ENCODE measurements at places on chromosomes 4 and X.

GRCh38 chr4:67743194-67743593, 11.0 kb downstream of the GNRHR start:
- DNase-seq = no peak

DNA sequence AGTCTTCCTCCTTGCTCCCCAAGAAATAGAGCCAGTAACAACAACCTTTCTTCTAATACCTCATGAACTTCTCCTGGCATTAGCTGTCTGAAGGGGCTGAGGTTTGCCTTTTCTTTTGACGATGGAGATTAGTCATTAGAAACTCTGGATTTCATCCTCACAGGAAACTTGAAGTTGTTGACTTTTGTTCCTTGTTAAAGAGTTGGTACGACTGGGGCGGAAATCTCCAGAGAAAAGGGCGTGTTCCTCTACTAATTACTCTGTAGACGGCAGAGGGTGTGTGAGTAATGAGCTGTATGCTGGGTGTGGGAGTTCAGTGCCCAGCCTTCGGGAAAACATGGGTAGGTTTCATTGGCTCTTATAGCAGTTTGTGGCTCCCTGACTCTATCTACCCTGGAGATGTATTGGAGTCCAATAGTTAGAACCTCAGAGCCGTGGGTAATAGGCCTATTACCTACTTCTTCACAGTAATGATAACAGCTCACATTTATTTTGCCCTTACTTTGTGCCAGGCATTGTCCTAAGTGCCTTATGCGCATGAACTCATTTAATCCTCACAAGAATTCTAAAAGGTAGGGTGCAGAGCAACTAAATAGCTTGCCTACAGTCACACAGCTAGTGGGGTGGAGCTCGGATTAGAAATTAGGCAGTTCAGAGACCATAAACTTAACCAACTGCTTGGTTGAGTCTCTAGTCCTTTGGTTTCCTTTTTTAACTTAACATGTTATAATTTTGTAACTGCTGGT, 23.4 kb downstream of the TMEM164 start:
- peak; percentile 58 for DNase-seq

GRCh38 chrX:11566789-11567188, 98.9 kb downstream of the ARHGAP6 start:
- DNase-seq = no peak

DNA sequence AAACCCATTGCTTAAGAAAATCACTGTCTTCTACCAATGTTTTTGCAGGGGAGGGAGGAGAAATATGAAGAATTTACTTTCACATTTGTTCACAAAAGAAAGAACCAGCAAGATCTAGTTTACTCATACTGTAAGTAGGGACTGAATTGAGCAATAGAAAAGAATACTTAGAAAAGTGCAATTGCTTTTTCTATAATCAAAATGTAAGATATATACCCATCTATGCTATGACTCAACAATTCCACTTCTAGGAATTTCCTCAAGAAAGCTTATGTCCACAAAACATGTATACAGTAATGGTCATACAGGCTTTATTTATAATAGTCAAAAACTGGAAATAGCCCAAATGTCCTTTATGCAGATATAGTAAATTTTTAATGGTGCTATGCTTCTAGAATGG, 196.4 kb downstream of the LRBA start:
- DNase-seq = no peak

DNA sequence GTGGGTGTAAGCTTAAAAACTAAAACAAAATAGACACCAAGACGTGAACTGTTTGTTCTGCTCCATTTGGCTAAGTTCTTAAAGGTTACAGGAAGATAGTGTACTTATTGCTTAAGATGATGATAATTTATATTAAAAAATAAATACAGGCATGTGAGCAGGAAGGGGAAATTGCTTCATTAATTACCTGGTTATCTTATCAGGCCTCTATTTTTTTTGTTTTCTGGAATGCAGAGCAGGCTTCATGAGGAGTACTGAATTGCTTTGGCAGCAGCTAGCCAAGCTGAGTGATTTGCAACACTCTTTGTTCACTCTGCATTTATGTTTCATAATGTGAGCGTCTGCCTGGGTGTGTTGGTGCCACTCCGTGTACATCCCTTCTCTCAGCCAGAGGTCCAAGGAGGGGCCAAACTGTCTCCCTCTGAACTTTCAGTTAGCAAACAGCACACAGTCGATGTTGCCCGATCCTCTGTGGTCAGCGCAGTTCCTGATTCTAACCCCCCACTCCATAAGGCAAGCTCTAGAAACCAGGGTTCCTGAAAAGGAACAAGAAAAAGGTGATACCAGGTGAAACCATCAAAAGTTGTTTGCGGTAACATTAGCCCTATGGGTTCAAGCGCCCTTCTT, 348.2 kb downstream of the SPRY1 start:
- peak; percentile 6 for DNase-seq
